Chondrocyte (in vitro differentiated cells): ENCODE measurements at places on chromosomes 13 and 19. TPM values are rescaled to one million over a fixed set of nuclear protein-coding genes. Genes with fewer than 3 reads are reported as not detected.

Gene PSG1
- total RNA-seq: 0.29 TPM in 1 of 3 replicates, not detected in the others

GRCh38 chr13:103557878-103558277 lies 491.7 kb upstream of the SLC10A2 start:
- no peak for DNase-seq
- no peaks in the 10 kb centered on the region for H3K36me3 ChIP-seq
- no peak overlapping the region for H3K4me3 ChIP-seq
- H3K27me3 ChIP-seq: peaks cover 1% of the 10 kb centered on the region

DNA sequence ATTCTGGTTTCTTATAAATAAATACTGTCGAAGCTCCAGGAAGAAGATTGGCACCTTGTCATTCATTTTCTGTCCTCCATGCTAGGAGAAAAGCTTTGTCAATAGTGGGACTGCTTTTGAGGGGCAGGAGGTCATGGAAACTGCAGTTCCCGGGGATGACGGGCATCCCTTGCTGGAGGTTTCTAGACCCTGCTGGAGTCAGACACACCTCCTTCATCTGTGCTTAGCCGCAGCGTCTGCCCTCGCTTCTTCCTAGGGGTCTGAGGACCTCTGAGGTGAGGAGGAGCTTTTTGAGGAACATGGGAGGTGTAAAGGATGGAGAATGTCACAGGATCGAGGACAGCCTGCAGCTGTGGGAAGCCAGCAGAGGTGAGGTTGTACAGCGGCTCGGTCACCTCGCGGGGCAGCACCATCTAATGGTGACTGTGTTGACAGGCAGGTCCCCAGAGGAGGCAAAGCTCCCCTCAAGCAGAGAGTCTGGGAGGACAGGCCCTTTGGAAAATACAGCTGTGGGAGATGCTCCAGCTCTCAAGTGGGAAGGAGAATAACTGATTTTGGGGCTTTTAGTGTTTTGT lies 172.7 kb upstream of the RNF113B start:
- H3K36me3 ChIP-seq: peaks cover 4% of the 10 kb centered on the region
- DNase-seq: no peak
- H3K4me1 ChIP-seq: peaks cover 31% of the 10 kb centered on the region
- H3K27ac ChIP-seq: peak overlapping the region; percentile 22
- no peaks in the 10 kb centered on the region for H3K27me3 ChIP-seq
- H3K4me3 ChIP-seq: no peak overlapping the region

Gene GFY
- not detected in 3 replicates for total RNA-seq

DNA sequence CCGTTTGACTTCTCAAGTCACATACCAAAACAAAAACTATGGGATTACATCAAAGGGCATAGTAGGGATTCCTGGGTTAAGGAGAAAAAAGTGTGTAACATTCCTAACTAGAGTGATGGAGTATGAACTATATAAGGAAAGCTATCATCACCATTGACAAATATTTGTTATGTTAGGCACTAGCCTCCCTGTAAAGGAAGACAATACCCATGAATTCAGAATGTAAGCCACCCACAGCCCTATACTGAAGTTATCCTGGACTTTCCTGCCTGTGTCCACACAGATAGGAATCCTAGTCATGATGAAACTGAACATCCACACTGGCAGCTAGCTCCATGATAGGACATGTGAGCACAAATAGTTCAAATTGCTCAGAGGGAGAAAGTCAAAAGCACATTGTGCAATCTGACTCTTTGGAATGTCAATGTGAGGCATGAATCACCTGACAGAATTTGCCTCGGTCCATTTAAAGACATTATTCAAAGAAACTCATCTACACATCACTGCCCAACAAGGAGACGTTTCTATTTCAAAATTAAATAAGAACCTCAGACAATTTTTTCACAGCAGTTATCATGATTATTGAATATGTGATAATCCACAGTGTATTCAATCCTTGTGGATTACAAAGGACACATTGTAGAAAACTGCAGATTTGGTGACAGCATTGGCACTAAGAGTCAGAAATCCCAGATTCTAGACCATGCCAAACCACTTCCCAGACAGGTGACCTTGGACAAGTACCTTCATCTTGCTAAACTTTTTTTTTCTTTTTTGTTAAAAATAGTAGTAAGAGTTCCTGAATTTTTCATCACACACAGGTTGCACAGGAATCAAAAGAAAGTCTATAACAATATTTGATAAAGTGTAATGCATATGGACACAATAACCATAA lies 529.3 kb downstream of the IRS2 start:
- H3K4me1 ChIP-seq: peaks cover 43% of the 10 kb centered on the region
- no peak for DNase-seq
- peak overlapping the region; percentile 13 for H3K4me3 ChIP-seq
- peak overlapping the region; percentile 93 for H3K27ac ChIP-seq
- no peaks in the 10 kb centered on the region for H3K27me3 ChIP-seq

DNA sequence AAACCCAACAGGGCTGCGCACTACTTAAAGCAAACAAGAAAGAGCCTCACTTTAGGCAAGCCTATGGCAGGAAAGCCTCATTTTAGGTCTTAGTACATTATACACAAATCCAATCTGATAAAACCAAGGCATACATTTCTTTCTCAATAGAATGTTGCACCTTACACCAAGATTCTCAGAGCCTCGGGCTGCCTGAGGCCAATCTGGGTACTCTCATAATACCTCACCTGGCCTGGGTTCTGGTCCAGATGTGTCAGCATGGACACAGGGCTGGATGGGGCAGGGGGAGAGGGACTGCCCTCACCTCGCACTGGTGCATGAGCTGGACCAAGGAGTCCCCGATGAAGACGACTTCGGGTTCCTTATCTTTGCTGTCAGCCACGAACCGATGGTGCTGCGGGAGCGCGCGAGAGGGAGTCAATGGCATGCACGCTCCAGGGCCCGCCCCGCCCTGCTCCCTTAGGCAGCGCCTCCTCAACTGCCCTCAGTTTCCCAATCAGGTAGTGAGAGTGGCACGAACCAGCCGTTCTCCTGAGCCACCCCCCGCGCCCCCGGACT lies at the start of gene PRR19:
PRR19 (plus strand) TSS at position 487 of the 558 bp plus-strand sequence. CDS start 7,453 bp downstream, outside the sequence.
- H3K27me3 ChIP-seq: no peaks in the 10 kb centered on the region
- peaks cover 19% of the 10 kb centered on the region for H3K4me1 ChIP-seq
- H3K36me3 ChIP-seq: peaks cover 2% of the 10 kb centered on the region
- no peak for DNase-seq
- peak within 1 kb of the TSS; percentile 59 for H3K27ac ChIP-seq

GRCh38 chr19:1755467-1756171 lies 2.3 kb downstream of the ONECUT3 start:
- no peak overlapping the region for H3K27ac ChIP-seq
- H3K36me3 ChIP-seq: no peaks in the 10 kb centered on the region
- no peak overlapping the region for H3K4me3 ChIP-seq
- peaks cover 50% of the 10 kb centered on the region for H3K27me3 ChIP-seq

Gene DACT3
- 17.1 to 18.7 TPM (median 18.5 TPM) in 3 replicates for total RNA-seq

GRCh38 chr19:18850471-18851375 lies 19.0 kb downstream of the UPF1 start:
- no peak overlapping the region for H3K27ac ChIP-seq
- peaks cover 15% of the 10 kb centered on the region for H3K36me3 ChIP-seq
- H3K4me3 ChIP-seq: no peak overlapping the region
- H3K4me1 ChIP-seq: peaks cover 15% of the 10 kb centered on the region
- no peaks in the 10 kb centered on the region for H3K27me3 ChIP-seq

DNA sequence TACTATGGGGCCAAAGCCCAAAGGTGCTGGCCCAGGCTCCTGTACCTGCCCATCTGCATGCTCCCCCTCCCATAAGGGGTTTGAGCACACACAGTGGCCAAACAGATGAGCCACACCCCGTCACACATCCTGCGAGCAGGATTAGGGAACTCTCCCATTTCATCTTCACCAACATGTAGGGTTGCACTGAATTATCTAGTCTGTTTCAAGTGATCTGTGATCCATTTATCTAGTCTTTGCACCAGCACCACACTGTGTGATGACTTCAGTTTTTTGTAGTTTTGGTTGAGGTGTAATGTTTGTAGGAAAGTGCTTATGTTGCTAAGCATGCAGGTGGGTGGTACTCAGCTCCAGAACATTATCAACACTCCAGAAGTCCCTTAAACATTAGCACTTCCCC lies 249.3 kb downstream of the MYO16 start:
- no peak for DNase-seq
- H3K27ac ChIP-seq: no peak overlapping the region
- H3K27me3 ChIP-seq: peaks cover 8% of the 10 kb centered on the region
- H3K36me3 ChIP-seq: no peaks in the 10 kb centered on the region
- H3K4me3 ChIP-seq: no peak overlapping the region

- H3K4me1 ChIP-seq: peaks cover 4% of the 10 kb centered on the region
- H3K36me3 ChIP-seq: no peaks in the 10 kb centered on the region
- no peak for DNase-seq
- no peaks in the 10 kb centered on the region for H3K27me3 ChIP-seq
- no peak overlapping the region for H3K27ac ChIP-seq
Measured at GRCh38 chr13:97905517-97905916, 48.0 kb upstream of the IPO5 start.

DNA sequence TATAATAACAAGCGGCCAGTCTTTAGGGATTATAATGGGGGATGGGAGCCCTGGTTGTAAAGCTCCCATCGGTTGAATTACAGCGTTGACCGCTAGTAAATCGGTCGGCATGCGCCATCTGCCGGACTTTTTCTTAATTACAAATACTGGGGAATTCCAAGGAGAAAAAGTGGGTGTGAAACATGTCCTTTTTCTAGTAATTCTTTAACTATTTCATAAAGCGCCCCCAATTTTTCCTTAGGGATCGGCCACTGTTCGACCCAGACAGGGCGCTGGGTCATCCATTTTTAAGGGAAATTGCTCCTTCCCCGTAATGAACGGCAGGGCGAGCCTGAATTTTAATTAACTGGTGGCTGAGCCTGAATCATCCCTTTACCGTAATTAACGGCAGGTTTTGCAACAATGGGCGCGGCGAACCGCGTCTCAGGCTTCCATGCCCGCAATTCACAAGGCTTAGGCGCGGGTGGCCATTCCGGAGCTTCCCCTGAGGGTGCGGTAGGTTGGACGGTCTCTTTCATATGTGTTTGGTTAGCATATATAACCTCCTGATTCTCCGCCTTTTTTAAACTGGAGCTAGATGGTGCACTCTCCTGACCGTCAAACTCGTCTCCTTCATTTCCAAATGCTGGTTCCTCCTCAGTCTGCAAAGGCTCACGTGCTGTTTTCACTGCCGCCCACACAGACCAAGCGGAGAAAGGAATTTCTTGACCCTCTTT lies 30.2 kb upstream of the EVI5L start:
- no peak for DNase-seq
- H3K4me3 ChIP-seq: peak overlapping the region; percentile 44
- peaks cover 3% of the 10 kb centered on the region for H3K36me3 ChIP-seq
